Mesenchymal stem cell (in vitro differentiated cells and primary cell): ENCODE measurements at places on chromosomes 2 and 18.
A peak's percentile ranks its signal among the peaks of the same experiment; 100 is the strongest.

DNA sequence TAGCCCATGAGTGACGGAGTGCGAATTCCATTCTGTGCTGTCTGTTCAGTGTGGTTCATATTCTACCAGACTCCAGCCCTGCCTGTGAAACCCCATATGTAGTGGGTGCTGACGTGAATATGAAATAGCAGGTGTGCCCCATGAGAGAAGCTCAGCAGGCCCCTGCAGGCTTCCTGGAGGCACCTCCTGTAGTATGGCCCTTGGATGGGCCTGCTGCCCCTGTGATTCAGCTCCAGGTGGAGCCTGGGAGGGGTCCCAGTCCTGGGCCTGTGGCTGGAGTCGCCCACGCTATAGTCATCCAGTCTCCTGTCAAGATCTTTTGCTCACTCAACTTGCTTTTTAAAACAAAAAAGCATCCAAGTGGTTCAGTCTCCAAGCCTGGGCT lies 125.5 kb downstream of the GLI2 start:
- peak overlapping the region; percentile 55 for H3K27ac ChIP-seq
- no peaks in the 10 kb centered on the region for H3K36me3 ChIP-seq
- no peak for DNase-seq
- H3K27me3 ChIP-seq = no peaks in the 10 kb centered on the region

- H3K36me3 ChIP-seq = peaks cover 79% of the 10 kb centered on the region
- H3K4me1 ChIP-seq = peaks cover 3% of the 10 kb centered on the region
- no peak overlapping the region for H3K27ac ChIP-seq
- no peak overlapping the region for H3K4me3 ChIP-seq
- no peaks in the 10 kb centered on the region for H3K27me3 ChIP-seq
- DNase-seq = no peak
Measured at GRCh38 chr2:26284132-26284531, 39.4 kb downstream of the HADHB start.

DNA sequence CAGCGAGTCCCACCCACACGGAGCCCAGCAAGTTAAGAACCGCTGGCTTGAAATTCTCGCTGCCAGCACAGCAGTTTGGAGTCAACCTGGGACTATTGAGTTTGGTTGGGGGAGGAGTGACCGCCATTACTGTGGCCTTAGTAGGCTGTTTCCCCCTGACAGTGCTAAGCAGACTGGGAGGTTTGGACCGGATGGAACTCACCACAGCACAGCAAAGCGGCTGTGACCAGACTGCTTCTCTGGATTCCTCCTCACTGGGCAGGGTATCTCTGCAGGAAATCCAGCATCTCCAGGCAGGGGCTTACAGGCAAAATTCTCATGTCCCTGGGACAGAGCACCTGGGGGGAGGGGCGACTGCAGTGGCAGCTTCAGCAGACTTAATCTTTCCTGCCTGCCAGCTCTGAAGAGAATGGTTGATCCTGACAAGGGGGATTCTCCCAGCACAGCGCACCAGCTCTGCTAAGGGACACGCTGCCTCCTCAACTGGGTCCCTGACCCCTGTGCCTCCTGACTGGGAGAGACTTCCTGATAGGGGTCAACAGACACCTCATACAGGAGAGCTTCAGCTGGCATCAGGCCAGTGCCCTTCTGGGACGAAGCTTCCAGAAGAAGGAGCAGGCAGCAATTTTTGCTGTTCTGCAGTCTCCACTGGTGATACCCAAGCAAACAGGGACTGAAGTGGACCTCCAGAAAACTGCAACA lies 425.4 kb downstream of the NYAP2 start:
- no peaks in the 10 kb centered on the region for H3K27me3 ChIP-seq
- H3K27ac ChIP-seq = no peak overlapping the region
- H3K36me3 ChIP-seq = no peaks in the 10 kb centered on the region
- no peak for DNase-seq
- no peaks in the 10 kb centered on the region for H3K4me1 ChIP-seq

DNA sequence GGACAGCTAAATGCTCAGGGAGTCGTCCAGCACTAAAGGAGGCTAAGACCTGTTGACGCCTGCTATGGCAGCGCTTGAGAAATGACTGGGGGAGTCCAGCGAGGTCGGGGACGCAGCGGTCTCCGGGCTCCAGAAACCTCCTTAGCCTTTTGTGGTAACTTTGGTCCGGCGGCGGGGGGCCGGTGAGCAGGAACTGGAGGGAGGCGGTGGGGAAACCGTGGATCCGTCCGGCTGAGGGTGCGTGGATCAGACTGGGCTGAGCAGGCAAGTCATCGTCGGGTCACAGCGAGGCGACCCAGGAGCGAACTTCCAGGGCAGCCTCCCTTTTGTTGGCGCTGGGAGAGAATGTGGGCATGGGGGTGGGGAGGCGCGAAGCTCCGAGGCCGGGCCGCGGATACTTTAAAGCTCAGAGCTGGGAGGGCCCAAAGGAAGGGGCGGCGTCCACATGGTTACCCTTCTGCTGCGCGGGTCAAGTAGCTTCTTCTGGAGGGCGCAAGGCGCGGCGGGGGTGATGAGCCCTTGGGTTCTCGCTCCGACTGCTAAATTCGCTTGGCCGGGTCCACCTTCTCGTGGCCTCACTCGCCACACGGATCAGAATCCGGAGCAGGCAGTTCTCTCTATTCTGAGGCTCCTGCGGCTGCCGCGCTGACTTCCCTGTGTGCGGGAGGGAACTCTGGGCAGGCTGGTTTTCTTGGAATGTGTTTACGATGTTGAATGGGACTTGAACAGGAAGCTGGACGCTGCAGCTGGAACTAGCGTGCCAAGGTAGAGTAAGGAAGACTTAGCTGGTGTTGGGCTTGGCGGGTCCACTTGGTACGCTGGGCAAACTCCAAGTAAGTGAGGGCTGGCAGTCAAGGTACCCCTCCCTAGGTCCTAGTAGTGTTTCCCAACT lies 920 bp downstream of the GULP1 start:
- H3K4me1 ChIP-seq = no peaks in the 10 kb centered on the region
- peak; percentile 94 for DNase-seq
- no peaks in the 10 kb centered on the region for H3K36me3 ChIP-seq
- H3K4me3 ChIP-seq = peak overlapping the region; percentile 90

GRCh38 chr18:51191128-51191717 lies 6.3 kb downstream of the MEX3C start:
- H3K27me3 ChIP-seq = no peaks in the 10 kb centered on the region
- H3K4me1 ChIP-seq = peaks cover 4% of the 10 kb centered on the region
- no peaks in the 10 kb centered on the region for H3K36me3 ChIP-seq
- no peak overlapping the region for H3K27ac ChIP-seq
- DNase-seq = no peak

GRCh38 chr18:50869150-50869549 lies 9.8 kb upstream of the ME2 start:
- no peaks in the 10 kb centered on the region for H3K27me3 ChIP-seq
- no peak overlapping the region for H3K4me3 ChIP-seq
- no peak overlapping the region for H3K27ac ChIP-seq
- DNase-seq = no peak
- H3K36me3 ChIP-seq = no peaks in the 10 kb centered on the region
- peaks cover 1% of the 10 kb centered on the region for H3K4me1 ChIP-seq

- H3K4me3 ChIP-seq = no peak overlapping the region
- no peaks in the 10 kb centered on the region for H3K27me3 ChIP-seq
- DNase-seq = peak; percentile 33
- no peaks in the 10 kb centered on the region for H3K36me3 ChIP-seq
- H3K27ac ChIP-seq = no peak overlapping the region
- peaks cover 2% of the 10 kb centered on the region for H3K4me1 ChIP-seq
Measured at GRCh38 chr2:54396107-54396506, 60.0 kb upstream of the SPTBN1 start.

DNA sequence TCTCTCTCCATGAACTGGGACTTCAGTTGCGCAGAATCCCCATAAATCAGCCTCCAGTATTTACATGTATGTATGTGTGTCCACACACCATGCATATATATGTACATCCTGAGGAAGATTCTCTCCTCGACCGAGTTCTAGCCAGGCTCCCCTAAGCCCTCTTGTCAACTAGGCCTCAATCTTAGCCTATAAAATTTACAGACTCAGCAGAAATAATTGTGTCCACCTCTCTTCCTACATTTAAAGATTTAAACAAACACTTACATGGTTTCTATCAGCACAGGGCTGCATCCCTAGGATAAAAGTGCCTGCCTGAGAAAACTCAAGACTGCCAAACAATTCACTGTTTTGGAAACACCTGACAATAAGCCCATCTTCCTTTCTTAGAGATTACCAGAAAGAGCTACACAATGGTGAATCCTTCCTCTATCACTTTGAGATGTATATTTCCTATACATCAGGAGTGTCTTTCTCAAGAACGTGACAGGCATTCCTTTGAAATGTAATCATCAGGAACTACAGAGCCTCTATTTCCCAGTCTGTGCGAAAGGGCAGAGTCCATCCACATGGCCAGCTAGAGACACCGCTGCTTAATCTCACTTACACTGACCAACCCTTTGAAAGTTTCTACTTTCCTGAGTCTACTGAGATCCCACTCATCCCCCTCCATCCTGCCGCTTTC lies 39.5 kb downstream of the ZNF519 start:
- H3K36me3 ChIP-seq = no peaks in the 10 kb centered on the region
- no peaks in the 10 kb centered on the region for H3K4me1 ChIP-seq
- H3K27ac ChIP-seq = no peak overlapping the region

GRCh38 chr2:217990389-217990788 lies 12.4 kb downstream of the TNS1 start:
- peaks cover 71% of the 10 kb centered on the region for H3K36me3 ChIP-seq
- peaks cover 30% of the 10 kb centered on the region for H3K4me1 ChIP-seq
- no peak overlapping the region for H3K4me3 ChIP-seq
- no peak overlapping the region for H3K27ac ChIP-seq
